ENCODE measurements at places on chromosomes 13 and 19.

DNA sequence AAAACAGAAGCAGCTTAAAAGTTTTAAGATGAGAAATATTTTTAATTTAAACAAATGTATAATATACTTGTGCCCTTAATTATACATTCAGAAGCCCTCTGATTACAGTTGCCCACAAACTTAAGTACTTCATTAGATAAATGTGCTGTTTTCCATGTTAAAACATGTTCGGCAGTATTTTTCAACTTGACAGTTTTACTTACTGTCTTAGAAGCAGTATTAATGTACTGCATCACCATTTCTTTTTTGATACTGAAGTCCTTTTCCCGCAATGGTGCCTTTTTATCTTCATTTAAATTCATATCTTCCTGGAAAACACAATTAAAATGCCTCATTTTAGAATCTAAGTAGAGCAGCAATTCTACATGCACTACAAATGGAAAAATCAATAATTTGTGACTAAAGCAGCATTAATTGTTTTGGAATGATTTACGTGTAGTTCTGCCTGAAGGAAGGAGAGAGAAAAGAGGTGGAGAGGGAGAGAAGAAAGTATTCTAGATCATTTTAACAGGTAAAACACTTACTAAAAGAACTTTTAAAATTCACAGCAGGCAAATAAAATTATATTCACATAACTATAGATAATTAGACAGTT lies 70.2 kb downstream of the DIAPH3 start:
- no peak for DNase-seq

GRCh38 chr13:21759463-21759862 lies 88.6 kb downstream of the FGF9 start:
- DNase-seq = no peak

- DNase-seq = no peak
Observed at GRCh38 chr13:21242236-21242635, 65.8 kb downstream of the MRPL57 start.

- DNase-seq = no peak
Observed at GRCh38 chr13:50635504-50635903, 208.0 kb downstream of the DLEU7 start.

DNA sequence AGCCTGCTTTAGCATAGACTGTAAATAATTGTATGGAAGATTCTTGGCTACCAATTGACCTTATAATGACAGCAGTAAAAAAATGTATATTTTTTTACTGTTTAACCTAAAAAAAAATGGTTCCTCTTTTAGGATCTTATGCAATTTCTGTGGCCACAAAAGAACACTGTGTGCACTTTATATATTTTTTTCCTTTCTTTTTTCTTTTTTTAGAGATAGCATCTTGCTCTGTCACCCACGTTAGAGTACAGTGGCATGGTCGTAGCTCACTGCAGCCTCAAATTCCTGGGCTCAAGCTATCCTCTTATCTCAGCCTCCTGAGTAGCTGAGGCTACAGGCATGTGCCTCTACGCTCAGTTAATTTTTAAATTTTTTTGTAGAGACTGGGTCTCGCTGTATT lies 6.1 kb downstream of the FLT3 start:
- DNase-seq = no peak

- DNase-seq = peak; percentile 80
Observed at GRCh38 chr19:43534816-43535761, 2.1 kb downstream of the ZNF575 start.

- DNase-seq = peak; percentile 92
Observed at GRCh38 chr19:2578901-2579677, 103.2 kb downstream of the GADD45B start.

DNA sequence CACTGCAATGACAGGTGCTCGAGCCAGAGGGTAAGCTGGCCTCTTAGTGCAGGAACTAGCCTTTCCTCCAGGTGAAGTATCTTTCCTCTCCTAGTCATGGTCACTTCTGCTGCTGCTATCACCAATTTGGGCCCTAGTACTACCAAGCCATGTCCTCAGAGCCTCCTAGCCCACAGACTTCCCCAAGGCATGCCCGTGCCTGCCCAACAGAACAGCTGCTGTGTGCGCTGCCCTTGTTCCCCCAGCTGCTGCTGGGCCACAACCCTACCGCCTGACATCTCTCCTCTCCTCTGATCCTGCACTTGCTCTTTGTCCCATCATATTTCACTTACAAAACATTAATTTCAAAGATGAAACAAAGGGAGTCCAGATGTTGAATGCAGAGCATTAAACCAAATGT lies 168.5 kb upstream of the FREM2 start:
- DNase-seq = no peak

- peak; percentile 47 for DNase-seq
Observed at GRCh38 chr13:36736119-36736726, 62.4 kb downstream of the SERTM1 start.

DNA sequence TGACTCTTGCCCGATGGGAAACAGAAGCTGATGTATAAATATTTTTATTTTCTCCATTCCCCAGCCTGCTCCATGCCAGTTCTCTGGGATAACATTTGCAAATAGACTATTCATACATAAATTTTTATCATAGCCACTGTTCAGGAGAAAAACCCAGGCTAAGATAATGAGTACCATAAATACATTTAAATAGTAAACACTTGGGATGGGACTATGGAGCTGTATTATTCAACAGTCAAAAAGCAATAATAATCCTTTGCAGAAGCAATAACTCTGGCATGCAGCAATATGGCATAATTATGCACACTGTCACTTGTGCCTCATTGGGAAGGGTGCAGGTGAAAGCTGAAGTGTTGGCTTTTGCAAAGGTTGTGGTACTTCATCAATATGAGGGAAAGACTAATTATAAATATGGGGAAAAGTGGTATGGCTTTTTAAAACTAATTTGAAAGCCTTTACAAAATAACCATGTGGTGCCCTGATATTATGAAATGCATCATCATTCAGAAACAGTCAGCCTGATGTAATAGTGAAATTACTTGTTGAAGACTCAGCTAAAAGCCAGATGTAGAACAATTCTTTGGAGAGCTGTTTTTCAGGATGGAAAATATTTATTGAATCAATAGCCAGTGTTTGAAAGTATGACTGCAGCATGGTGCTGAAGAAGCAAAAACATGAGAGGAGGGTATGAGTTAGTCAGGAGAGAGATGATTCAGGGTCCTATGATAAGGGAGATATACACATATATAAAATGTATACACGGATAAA lies 2476.7 kb downstream of the PCDH9 start:
- DNase-seq = no peak

- peak; percentile 52 for DNase-seq
Observed at GRCh38 chr19:2477141-2477710, 1.3 kb downstream of the GADD45B start.

GRCh38 chr13:64420181-64420580 lies 2810.0 kb downstream of the PCDH9 start:
- DNase-seq = no peak

- no peak for DNase-seq
Observed at GRCh38 chr13:50167224-50167947, 152.1 kb downstream of the KCNRG start.

DNA sequence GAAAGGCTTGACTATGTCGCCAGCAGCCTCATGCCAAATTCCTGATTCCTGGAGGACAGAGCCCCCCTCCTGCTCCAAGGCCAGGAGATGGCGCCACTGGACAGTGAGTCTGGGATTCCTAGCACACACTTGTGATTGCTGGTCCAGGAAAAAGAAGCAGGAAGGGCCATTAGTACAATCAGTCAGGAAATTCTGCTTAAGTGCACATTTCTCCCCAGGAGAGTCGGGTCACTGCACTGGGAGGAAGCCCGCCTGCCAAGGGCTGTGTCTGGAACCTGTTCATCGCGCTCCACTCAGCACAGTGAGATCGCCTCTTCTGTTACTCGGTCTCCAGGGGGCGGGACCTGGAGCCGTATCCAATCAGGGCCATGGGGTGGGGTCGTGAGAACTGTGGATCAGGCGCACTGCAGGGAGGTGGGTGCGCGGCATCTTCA lies 65.1 kb downstream of the ZNF823 start:
- peak; percentile 76 for DNase-seq

DNA sequence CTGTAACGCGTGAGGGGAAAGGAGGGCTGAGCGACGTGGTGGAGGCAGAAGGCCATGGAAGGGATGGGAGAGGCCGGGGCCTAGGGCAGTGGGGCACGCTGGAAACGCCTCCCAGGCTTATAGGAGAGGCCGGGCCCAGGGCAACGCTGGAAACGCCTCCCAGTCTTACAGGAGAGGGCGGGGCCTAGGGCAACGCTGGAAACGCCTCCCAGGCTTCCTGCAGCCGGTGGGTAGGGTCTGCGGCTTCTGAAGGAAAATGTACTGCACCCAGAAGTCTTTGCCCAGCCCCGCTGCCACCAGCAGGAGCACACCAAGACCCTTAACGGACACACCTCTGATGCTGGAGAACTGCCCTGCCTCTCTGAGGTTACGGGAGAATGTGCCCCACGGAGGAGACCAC lies 9.1 kb downstream of the CACTIN start:
- no peak for DNase-seq

DNA sequence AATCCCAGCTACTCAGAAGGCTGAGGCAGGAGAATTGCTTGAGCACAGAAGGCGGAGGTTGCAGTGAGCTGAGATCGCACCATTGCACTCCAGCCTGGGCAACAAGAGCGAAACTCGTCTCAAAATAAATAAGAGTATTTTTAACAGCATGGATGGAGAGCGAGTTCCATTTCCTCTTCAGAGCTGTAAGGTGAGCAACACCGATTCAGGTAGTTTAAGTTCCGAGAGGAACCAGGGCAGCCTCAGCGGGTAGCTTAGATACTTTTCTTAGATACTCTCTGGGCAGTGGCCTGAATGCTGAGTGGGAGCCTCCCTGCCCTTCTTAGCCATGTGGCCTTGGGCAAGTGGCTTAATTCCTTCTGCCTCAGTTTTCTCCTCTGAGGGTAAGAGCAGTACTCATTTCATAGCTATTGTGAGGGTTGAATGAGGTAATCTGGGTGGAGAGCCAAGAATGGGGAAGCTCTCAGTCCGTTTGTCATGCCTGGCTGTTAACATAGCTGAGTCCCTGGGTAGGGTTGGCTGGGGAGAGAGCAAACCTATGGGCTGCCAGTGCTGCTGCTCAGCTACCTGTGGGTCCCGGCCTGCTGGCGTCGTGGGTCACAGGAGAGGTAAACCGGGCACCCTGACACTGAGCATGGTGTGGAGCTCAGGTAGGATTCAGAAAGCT lies 4.1 kb downstream of the ATP11A start:
- DNase-seq = peak; percentile 84

GRCh38 chr19:5091018-5091683 lies 122.2 kb downstream of the KDM4B start:
- peak; percentile 59 for DNase-seq

DNA sequence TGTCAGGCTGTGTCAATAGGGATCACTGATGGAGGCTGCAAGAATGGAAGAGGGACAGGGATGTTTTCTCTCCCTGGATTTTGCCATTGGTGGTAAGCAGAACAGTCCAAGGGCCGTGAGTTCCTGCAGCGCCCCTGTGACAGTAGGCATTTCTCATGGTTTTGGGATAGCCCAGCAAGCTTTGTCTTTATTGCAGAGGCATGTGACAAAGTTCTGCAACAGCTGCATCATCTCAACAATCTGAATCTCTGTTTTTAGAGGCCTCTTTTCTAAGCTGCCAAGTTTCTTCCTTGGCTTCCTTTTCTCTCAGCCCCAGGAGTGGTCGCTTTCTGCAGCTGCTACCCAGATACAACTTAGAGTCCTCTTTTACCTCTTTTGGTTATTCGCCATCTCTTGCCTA lies 95.7 kb upstream of the TSHZ3 start:
- no peak for DNase-seq

DNA sequence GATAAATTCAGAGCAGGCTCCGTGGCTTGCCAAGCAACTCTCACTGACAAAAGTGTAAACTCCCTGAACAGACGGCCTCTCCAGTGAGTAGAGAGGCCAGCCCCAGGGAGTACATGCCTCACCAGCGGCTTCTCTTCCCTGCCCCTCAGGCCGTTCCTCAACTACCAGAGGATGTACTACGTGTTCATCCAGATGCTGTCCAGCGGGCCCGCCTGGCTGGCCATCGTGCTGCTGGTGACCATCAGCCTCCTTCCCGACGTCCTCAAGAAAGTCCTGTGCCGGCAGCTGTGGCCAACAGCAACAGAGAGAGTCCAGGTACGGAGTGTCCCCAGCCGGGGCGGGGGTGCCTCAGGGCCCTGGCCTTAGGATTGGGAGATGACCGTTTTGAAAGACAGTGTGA lies 93.4 kb upstream of the MCF2L start:
- no peak for DNase-seq

DNA sequence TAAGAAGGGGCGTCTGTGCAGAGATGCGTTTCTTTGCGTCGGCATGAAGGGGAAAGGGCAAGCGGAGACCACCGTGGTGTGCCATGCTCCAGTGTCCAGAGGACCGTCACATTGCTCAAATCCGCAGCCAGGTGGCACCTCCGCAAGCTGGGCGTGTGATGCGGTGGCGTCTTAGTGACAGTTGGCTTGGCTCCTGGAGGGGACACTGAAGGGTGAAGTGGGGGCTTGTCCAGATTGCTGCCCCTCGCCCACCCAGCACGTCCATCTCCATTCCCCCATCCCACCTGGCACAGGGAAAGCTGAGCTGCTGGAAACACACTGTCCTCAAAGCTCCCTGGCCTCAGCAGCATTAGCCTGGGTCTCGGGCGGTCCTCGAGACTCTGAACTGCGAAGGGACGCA lies 135.3 kb downstream of the SOX1 start:
- DNase-seq = no peak
